ENCODE measurements at places on chromosomes 7 and 10.

DNA sequence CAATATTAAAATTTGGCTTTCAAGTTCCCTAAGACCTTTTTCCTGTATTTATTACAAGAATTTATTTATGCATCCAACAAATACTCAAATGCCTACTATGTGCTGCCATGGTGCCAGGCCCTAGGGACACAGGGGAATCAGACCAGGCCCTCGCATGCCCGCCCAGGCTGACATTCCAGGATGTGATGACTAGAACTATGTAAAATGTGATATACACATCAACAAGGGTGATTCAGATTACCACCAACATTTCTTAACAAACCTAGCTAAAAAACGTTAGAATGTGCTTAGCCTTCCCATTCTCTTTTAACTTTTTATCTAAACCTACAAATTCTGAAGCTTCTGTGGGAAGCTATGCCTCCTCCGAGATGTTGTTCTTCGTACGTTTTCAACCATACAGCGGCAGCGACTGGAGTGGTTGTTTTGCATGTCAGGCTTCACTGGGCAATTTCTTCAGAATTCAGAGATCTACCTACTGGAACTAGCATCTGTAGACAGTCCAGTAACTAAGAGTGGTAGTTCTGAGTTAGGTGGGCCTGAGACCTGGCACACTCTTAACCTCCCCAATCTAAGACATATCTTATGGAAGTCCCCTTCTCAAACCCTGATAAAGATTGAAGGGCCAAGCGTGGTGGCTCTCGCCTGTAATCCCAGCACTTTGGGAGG lies 22.1 kb downstream of the GNA12 start:
- no peak for DNase-seq

- no peak for DNase-seq
Observed at GRCh38 chr7:75567948-75568595, 76.0 kb downstream of the SPDYE5 start.

- no peak for DNase-seq
Observed at GRCh38 chr10:131698986-131699385, 201.8 kb upstream of the PPP2R2D start.

- DNase-seq: peak; percentile 27
Observed at GRCh38 chr10:75401569-75402485, at the start of gene ZNF503. Gene ZNF503, minus strand, starts transcription at chr10:75401764. Its CDS starts 345 bp downstream, at chr10:75401419.

- DNase-seq: no peak
Observed at GRCh38 chr10:94489976-94490788, 55.4 kb upstream of the HELLS start.

GRCh38 chr10:98659951-98660350 lies 213.2 kb upstream of the HPS1 start:
- no peak for DNase-seq

- DNase-seq: no peak
Observed at GRCh38 chr7:15681186-15681585, 5.3 kb downstream of the MEOX2 start.

DNA sequence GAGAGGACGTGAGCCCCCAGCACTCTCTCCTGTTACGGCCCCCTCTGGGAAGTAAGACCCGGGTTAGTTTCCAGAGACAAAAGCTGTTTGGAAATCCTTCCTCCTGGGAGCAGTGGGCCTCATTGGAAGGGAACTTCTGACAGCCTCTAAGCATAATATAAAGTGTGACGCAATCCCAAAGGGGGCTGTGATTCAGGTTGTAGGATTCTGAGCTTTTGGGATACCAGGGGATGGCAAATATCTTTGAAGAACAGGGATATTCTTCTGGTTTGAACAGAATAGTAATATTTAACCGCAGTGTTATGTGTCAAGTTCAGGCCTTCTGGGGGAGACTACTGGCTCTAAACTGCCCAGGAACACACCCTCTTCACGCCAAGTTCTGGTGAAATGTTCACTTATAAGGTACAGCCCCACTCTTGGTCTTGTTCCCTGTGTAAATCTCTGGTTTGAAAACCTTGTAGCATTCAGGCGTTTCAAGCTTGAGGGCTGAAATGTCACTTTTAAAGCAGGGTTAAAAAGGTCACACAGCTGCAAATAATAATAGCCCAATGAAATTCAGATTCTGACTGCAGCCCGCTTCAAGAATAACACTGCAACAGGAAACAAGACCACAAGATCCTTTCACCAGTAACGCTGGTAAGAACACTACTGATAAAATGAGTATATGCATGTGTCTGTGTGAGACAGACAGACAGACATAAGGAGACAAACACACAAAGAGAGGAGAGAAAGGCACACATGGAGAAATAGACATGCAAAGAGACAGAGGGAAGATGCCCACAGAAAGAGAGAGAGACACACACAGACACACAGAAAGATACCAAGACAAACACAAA lies 69.0 kb downstream of the CREB5 start:
- peak; percentile 85 for DNase-seq

DNA sequence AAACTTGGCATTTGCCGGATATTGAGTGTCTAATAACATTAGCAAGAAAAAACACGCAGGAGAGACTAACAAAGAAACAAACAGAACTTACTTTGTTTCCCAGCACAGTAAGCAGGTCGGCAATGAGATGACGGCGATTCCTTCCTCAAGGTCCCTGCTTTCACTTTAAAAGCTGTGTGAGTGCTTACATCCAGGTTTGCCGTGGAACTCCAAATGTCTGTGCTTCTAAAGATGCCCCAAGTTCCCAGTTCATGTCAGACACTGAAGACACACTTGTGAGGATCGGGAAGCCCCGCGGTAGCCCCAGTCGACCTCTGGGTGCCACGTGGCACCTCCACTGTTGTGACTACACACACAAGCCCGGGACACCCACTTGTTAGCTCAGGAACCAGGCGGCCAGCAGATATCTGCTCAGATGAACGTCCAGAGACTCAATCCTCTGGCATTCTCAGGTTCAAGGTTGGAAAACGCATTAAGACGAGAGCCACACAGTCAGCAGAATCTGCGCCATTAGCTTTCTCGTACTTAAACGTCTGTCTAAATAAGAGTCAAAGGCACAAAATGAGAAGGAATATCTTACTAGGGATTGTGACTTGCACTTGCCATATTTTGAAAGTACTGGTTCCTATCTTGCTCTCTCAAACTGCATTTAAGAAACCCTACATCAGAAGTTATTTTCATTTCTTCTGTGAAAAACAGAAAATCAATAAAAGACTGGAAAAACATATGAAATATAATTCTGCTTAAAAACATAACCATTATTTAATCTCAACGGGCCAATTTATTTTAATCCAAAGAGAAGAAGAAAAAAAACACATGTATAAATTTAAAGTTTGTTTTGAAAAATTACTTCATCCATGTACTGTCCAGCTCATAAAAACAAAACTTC lies 207.6 kb upstream of the KLF14 start:
- no peak for DNase-seq

- no peak for DNase-seq
Observed at GRCh38 chr10:4307910-4308309, 518.1 kb upstream of the AKR1E2 start.

DNA sequence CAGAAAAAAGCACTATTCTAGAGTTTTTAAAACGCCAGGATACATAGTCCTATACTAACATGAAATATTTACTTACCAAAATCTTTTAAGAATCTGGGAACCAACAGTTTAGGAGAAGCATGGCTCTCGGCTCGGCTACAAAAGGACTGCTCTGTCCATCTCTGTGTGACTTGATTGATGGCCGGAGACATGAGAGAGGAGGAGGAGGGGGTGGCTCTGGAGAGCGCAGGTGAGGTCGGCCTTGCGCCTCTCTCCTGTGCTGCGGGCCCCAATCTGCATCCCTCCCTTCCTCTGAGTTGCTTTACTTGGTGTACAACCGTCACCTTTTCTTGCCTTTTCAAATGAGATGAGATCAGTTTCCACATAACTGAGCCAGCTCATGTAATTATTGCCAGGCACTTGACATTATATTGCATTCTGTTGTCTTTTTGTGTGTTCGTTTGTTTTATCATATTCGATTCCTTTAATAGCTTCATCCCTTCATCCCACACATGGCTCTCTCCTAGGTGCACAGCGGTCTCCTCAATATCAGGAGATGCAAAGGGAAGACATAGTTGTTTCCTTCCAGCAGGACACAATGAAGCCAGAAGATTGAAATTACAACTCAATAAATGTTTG lies 87.8 kb upstream of the KLF6 start:
- DNase-seq: no peak

DNA sequence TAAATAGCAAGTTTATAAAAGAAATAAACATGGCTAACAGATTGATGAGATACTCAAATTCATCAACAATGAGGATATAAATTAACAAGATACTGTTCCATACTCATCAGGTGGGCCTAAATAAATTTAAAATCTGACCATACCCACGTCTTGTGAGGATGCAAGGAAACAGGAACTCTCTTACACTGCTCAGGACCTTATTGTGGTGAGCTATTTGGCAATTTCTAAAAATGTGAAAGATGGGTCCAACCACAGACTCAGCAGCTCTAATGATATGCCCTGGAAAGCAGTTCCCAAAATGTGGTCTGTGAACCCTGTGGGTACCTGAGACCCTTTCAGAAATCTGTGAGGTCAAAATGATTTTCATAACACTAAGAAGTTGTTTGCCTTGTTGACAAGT lies 21.5 kb downstream of the RPP38 start:
- DNase-seq: peak; percentile 24

DNA sequence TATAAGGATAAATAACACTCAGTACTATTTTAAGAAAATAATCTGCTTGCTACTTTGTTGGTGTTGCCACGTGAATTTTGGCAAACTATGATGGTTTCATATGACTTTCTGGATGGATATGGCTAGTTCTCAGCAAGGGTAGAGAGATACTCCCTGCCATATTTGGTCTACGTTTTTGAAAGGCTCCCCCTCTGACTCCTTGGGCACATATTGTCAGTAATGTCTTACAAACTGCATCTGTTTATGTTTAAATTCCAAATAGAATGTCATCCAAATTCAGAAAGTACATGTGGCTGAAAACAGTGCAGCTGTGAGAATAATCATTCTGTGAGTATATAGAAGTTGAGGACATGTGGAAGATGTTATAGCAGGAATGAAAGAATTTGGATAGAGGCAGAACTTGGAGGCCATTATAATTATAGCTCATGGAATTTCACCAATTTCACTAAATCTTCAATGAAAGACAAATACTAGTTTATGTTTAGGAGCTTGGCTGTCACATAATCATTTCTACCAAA lies 107.8 kb downstream of the SRI start:
- no peak for DNase-seq

DNA sequence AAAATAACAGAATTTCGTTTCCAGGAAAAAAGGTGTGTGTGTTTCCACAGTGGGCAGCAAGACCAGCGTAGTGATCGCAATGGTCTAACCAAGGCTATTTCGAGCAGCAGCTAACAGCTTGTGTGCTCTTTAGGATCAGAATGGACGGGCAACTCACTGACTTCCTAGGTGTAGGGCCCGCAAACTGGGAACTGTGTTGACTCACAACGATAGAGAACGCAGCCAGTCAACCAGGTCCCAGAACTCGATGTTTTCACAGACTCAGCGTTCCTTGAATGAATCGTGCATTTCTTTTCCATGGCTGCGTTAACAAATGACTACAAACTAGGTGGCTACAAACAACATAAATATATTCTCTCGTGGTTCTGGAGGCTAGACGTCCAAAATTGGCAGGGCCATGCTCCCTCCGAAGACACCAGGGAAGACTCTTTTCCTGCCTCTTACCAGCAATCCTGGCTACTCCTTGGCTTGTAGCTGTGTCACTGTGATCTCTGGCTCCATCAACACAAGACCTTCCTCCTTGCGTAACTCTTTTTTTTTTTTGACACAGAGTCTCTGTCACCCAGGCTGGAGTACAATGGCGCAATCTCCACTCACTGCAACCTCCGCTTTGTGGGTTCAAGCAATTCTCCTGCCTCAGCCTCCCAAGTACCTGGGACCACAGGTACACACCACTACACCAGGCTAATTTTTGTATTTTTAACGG lies 39.1 kb downstream of the PODXL start:
- no peak for DNase-seq

GRCh38 chr10:22589851-22590514 lies 124.4 kb downstream of the PIP4K2A start:
- DNase-seq: no peak

DNA sequence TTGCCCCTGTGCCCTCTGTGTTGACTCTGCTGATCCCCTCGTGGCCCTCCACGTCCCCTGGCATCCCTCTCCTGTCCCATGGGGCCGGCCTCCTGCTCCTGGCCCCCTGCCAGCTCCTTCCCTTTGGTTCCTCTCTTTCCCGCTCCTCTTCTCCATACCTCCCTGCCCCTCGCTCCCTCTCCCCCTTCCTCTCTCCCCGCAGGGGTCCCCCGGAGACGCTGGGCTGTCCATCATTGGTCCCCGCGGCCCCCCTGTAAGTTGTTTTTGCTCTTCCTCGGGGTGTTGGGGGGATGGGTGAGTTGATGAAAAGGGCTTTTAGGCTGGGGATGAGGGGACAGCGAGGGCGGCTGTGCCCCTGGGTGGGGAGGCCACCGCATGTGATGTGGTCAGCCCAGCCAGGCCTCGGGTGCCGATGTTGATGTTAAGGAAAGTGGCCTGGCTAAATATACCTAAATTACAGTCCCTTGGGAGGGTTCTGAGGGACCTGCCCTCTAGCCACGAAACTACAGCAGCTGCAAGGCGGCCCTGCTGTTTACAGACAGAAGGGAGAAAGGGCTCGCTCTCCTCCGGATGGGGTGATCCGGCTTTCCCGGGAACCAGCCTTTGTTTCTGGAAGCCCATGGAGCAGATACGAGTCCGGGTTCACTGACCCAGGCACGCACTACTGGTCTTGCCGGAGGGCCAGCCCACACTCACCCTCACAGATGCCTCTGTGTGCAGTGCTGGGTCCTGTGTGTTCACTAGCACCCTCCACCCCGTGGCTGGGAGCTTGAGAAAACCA lies 78.8 kb downstream of the COL13A1 start:
- DNase-seq: no peak

DNA sequence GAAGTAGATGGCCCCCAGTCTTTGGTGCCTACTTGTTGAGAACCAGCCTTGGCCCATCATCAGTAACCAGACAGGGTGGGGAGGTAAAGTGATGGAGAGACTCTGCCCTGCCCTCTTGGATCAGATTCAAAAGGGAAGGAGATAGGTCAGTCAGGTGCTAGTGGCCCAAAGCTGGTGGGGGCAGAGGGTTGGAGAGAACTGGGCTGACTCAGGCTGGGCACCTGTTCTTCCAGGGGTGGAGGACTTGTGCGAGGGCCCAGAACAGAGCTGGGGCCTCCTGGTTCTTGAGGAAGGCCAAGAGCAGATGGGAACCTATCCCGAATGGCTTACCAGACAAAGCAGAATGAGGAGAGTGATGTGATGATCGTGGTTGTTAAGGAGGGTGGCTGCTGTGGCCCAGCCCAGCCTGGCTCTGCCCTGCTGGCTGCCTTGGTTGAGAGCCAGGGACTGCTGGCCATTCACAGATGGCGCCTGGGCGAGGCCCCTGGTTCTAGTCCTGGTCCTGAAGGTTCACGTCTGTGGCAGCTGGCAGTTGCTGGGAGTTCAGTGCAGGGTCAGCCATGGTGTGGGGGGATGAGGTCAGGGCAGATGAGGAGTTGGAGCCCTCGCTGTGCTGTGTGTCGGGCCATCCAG lies 36.6 kb downstream of the PALD1 start:
- DNase-seq: no peak
